ENCODE measurements at places on chromosomes 2 and 18. TPM values are rescaled to one million over a fixed set of nuclear protein-coding genes. Genes with fewer than 3 reads are reported as not detected.

Gene MROH2A
- not detected for total RNA-seq

DNA sequence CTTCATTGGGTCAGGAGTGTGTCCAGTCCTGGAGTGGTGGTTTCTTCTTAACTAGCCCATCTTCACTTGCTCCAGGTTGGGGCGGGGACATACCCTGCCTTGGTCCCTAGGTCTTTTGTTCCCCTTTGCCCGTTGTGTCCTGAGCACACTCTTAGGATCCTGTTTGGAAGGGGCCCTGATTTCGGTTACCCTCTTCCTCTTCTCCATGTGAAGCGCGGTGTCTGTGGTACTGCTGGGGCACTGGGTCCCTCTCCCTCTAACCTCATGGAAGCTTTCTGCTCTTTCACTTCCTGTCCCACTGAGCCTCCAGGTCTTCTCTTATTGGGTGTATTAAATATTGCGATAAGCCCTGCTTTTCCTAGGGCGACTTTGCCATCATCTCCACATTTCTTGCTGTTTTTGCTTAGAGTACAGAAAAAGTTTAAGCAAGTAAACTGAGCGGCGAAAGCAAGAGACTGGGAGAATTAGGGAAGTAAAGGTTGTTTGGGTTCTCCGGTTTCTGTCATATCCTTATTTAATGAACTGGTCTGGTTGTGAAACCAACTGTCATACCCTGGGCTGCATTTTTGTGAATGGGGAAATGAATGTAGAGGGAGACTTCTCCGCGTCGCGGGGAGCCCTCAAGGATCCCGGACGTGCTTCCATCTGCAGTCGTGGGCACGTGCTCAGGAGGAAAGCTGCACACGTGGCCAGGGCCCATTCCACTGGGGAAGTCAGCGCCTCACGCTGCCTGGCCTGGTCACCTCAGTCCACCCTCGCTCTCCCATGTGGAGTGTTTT is 73.8 kb upstream of the B3GNT7 start:
- peaks cover 16% of the 10 kb centered on the region for H3K4me1 ChIP-seq
- no peaks in the 10 kb centered on the region for H3K27me3 ChIP-seq
- H3K27ac ChIP-seq = no peak overlapping the region
- H3K36me3 ChIP-seq = no peaks in the 10 kb centered on the region

GRCh38 chr2:167966937-167967913 is 280.2 kb downstream of the STK39 start:
- H3K4me3 ChIP-seq = no peak overlapping the region
- H3K27me3 ChIP-seq = no peaks in the 10 kb centered on the region
- H3K4me1 ChIP-seq = no peaks in the 10 kb centered on the region
- no peak for DNase-seq
- H3K36me3 ChIP-seq = no peaks in the 10 kb centered on the region

DNA sequence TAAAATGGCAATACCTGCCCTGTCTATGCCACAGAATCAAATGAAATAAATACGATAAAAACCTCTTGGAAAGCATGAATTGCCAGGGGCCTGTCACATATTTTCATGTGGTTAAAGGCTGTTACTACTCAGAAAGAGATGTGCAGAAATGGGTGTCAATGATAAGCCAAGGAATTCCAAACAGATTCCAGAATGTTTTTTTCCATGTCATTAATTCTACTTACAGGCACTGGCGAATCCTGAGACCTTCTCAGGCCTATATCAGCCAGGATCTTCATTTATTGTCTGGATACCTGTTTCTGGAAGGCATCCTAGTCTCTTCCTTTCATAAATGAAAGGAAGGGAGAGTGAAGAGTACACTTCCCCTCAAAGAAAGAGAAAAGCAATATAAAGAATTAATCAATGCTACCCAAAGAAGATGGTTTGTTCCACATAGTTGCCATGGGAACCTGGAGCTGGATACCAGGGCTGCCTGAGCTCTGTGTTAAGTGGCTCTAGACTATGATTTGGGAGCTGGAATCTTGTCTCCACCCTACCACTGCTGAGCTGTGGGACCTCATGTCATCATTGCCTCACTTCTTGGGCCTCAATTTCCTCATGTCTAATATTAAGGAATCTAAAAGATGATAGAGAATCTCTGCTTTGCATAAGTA is 335.1 kb upstream of the SKOR2 start:
- no peak overlapping the region for H3K27ac ChIP-seq
- no peak overlapping the region for H3K4me3 ChIP-seq
- DNase-seq = no peak

Gene RELCH
- 21.3 TPM for total RNA-seq

GRCh38 chr18:4765401-4765800 is 310.3 kb upstream of the DLGAP1 start:
- H3K4me3 ChIP-seq = no peak overlapping the region
- H3K27me3 ChIP-seq = no peaks in the 10 kb centered on the region
- no peak for DNase-seq
- no peaks in the 10 kb centered on the region for H3K4me1 ChIP-seq

- no peaks in the 10 kb centered on the region for H3K4me1 ChIP-seq
- DNase-seq = no peak
- H3K27me3 ChIP-seq = no peaks in the 10 kb centered on the region
- no peaks in the 10 kb centered on the region for H3K36me3 ChIP-seq
These were observed 5.9 kb upstream of the ATP5MC3 start for GRCh38 chr2:175187378-175187777.

Gene DES
- total RNA-seq = 0.80 TPM

Gene ST6GAL2
- not detected for total RNA-seq

DNA sequence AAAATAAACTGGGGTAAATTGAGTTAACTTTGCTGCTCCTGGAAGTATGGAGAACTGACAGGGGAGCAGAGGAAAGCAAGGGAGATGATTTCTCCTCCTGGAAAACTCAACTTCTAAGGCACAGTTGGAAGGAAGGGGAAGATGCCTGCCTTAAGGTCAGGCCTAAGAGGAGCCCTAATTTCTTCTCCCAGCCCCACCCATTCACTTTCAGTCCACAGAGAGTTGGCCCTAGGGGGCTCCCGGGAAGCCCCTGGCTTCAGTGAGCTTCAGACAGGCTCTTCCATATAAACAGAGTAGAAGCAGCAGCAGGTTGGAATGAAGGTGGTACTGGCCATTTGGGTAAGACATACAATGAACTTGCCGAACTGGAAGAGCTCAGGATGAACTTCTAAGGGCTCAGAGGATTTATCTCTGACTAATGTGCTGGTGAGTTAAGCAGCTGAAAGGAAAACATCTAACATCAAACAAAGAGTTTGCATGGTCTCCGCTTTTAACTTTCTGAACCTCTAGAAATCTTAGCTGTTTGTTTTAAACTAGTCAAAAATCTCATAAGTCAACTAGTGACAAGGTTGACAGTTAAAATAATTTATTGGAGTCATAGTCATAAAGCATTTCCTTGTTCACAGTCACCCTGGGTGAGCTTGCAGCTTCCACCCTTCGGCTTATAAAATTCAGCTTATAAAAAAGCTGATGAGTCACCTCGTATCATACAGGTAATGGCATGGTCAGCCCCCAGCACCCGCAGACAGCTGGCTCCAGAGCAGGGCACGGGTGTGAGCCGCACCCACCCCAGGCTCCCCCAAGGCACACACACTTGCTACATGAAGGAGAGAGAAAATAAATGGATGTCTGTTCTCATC is 9.8 kb downstream of the MALL start:
- no peaks in the 10 kb centered on the region for H3K36me3 ChIP-seq
- peaks cover 6% of the 10 kb centered on the region for H3K27me3 ChIP-seq
- H3K4me3 ChIP-seq = no peak overlapping the region
- no peaks in the 10 kb centered on the region for H3K4me1 ChIP-seq

DNA sequence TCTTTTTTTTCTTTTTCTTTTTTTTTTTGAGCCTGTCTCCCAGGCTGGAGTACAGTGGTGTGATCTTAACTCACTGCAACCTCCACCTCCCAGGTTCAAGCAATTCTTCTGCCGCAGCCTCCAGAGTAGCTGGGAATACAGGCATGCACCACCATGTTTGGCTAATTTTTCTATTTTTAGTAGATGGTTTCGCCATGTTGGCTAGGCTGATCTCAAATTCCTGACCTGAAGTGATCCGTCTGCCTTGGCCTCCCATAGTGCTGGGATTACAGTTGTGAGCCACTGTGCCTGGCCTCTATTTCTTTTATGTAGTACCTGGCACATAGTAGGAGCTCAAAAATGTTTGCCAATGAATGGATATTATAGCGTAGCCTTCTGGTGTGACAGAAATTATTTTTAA is 6.8 kb upstream of the CFLAR start:
- no peak overlapping the region for H3K27ac ChIP-seq
- DNase-seq = no peak
- H3K36me3 ChIP-seq = no peaks in the 10 kb centered on the region
- no peak overlapping the region for H3K4me3 ChIP-seq
- no peaks in the 10 kb centered on the region for H3K27me3 ChIP-seq

DNA sequence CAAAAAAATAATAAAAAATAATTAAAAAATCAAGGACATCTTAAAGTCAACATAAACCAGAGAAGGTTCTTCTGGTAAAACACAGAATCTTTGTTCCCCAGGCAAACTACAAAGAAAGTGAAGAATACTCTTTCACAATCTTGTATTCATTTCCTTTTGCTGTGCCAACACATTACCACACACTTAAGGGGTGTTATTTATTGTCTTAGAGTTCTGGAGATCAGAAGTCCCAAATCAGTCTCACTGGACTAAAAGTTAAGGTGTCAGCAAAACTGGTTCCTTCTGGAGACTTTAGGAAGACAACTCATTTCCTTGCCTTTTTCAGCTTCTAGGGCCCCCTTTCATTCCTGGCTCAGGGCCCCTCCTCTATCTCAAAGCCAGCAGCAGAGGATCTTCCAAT is 12.2 kb upstream of the CAB39 start:
- H3K27me3 ChIP-seq = no peaks in the 10 kb centered on the region
- H3K27ac ChIP-seq = no peak overlapping the region
- H3K4me1 ChIP-seq = no peaks in the 10 kb centered on the region
- no peaks in the 10 kb centered on the region for H3K36me3 ChIP-seq

GRCh38 chr18:63514888-63515678 is 27.1 kb upstream of the SERPINB12 start:
- H3K27me3 ChIP-seq = no peaks in the 10 kb centered on the region
- no peaks in the 10 kb centered on the region for H3K36me3 ChIP-seq
- no peaks in the 10 kb centered on the region for H3K4me1 ChIP-seq
- no peak overlapping the region for H3K27ac ChIP-seq

GRCh38 chr2:86764661-86765309 is 25.9 kb downstream of the CD8A start:
- no peak overlapping the region for H3K27ac ChIP-seq
- no peaks in the 10 kb centered on the region for H3K4me1 ChIP-seq

DNA sequence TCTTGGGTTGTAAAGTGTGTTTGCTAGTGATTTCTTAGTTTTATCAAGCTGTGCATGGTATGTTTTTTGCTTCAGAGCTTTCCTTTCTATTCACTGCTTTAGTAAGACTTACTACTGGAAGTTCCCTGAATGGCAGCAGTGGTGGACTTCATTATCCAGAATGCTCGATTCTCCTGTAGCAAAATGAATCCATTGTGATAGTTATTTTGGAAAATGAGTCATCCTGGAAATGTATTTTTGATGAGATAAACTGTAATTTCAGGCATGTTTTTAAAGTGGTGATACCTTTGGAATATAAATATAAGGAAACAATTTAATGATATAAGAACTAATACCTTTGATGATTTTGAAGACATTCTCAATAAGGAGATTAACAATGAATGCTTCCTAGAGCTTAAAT is 387.1 kb downstream of the PTPRM start:
- no peak for DNase-seq
- H3K4me1 ChIP-seq = no peaks in the 10 kb centered on the region
- no peak overlapping the region for H3K27ac ChIP-seq
- no peaks in the 10 kb centered on the region for H3K36me3 ChIP-seq

Gene WDCP
- total RNA-seq = 20.6 TPM

- H3K36me3 ChIP-seq = no peaks in the 10 kb centered on the region
- no peak for DNase-seq
- no peak overlapping the region for H3K4me3 ChIP-seq
- H3K27ac ChIP-seq = no peak overlapping the region
- H3K4me1 ChIP-seq = no peaks in the 10 kb centered on the region
These were observed 113.6 kb downstream of the MRO start for GRCh38 chr18:50706199-50706598.

- H3K4me1 ChIP-seq = peaks cover 14% of the 10 kb centered on the region
- no peak for DNase-seq
- H3K36me3 ChIP-seq = no peaks in the 10 kb centered on the region
- no peak overlapping the region for H3K27ac ChIP-seq
- no peak overlapping the region for H3K4me3 ChIP-seq
- no peaks in the 10 kb centered on the region for H3K27me3 ChIP-seq
These were observed 42.3 kb downstream of the AAK1 start for GRCh38 chr2:69601179-69601612.

GRCh38 chr2:19102696-19103423 is 255.6 kb downstream of the OSR1 start:
- no peaks in the 10 kb centered on the region for H3K36me3 ChIP-seq
- H3K27ac ChIP-seq = no peak overlapping the region
- no peaks in the 10 kb centered on the region for H3K4me1 ChIP-seq
- DNase-seq = no peak

Gene VSNL1
- total RNA-seq = not detected

Gene SLC23A3
- 0.37 TPM for total RNA-seq

- peak; percentile 88 for DNase-seq
- no peak overlapping the region for H3K4me3 ChIP-seq
- H3K36me3 ChIP-seq = no peaks in the 10 kb centered on the region
These were observed 417.7 kb upstream of the SLC14A2 start for GRCh38 chr18:45197526-45197970.

- no peaks in the 10 kb centered on the region for H3K27me3 ChIP-seq
- no peak for DNase-seq
- no peak overlapping the region for H3K4me3 ChIP-seq
These were observed 144.0 kb downstream of the DDX1 start for GRCh38 chr2:15735484-15736326.

GRCh38 chr2:102718387-102719316 is 43.2 kb upstream of the TMEM182 start:
- H3K27me3 ChIP-seq = no peaks in the 10 kb centered on the region
- H3K4me1 ChIP-seq = no peaks in the 10 kb centered on the region
- no peak overlapping the region for H3K27ac ChIP-seq
- H3K36me3 ChIP-seq = peaks cover 2% of the 10 kb centered on the region

Gene CACNB4
- 18.2 TPM for total RNA-seq

GRCh38 chr18:30945761-30946160 is 96.8 kb downstream of the DSC3 start:
- no peaks in the 10 kb centered on the region for H3K36me3 ChIP-seq
- H3K27me3 ChIP-seq = no peaks in the 10 kb centered on the region
- H3K4me3 ChIP-seq = no peak overlapping the region

Gene SPATA3
- not detected for total RNA-seq

Gene NLRC4
- 0.40 TPM for total RNA-seq

Gene RNMT
- 30.6 TPM for total RNA-seq

Gene THUMPD2
- total RNA-seq = 10.3 TPM

DNA sequence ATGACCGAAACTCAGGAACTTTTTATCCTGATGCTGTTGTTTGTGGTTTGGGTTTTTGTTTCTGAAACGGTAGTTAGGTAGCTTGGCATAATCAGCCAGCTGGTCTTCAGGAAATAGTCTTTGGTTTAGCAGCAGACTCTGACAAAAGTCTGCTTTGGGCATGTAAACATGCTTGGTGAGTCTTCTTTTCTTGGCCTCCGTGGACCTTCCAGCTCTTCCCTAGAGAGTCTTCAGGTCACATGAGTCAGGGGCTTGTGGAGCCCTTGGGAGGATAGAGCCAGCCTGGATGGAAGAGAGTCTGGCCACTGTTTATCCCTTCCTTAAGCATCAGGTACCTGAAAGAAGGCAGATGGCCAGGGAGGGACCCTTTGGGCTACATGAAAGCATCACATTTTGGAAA is 154.5 kb downstream of the MGAT5 start:
- DNase-seq = no peak
- no peak overlapping the region for H3K4me3 ChIP-seq
- H3K4me1 ChIP-seq = peaks cover 34% of the 10 kb centered on the region
- H3K36me3 ChIP-seq = peaks cover 14% of the 10 kb centered on the region

GRCh38 chr2:29202819-29203495 is 87.7 kb downstream of the CLIP4 start:
- H3K36me3 ChIP-seq = no peaks in the 10 kb centered on the region
- no peak overlapping the region for H3K4me3 ChIP-seq
- H3K4me1 ChIP-seq = no peaks in the 10 kb centered on the region
- no peak for DNase-seq
- no peak overlapping the region for H3K27ac ChIP-seq

Measured in GM12878 (cell line).